Activated CD8-positive, alpha-beta memory T cell treated with anti-CD3 and anti-CD28 coated beads, Interleukin-2, amount 50 U/mL, for 48 hours (primary cell): ENCODE measurements at places on chromosomes 13 and 19.
A peak's percentile ranks its signal among the peaks of the same experiment; 100 is the strongest.

DNA sequence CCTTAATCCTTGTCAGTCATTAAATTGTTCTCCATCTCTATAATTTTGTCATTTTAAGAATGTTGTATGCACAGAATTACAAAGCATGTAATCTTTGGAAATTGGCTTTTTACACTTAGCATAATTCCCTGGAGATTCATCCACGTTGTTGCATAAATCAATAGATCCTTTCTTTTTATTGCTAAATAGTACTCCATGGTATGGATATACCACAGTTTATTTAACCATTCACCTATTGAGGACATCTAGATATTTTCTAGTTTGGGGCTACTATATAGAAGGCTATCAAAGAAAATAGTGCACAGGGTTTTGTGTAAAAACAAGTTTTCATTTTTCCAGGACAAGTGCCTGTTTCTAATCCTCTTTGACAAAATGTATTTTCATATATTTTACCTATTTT lies 523.6 kb upstream of the KLF12 start:
- no peak for DNase-seq

DNA sequence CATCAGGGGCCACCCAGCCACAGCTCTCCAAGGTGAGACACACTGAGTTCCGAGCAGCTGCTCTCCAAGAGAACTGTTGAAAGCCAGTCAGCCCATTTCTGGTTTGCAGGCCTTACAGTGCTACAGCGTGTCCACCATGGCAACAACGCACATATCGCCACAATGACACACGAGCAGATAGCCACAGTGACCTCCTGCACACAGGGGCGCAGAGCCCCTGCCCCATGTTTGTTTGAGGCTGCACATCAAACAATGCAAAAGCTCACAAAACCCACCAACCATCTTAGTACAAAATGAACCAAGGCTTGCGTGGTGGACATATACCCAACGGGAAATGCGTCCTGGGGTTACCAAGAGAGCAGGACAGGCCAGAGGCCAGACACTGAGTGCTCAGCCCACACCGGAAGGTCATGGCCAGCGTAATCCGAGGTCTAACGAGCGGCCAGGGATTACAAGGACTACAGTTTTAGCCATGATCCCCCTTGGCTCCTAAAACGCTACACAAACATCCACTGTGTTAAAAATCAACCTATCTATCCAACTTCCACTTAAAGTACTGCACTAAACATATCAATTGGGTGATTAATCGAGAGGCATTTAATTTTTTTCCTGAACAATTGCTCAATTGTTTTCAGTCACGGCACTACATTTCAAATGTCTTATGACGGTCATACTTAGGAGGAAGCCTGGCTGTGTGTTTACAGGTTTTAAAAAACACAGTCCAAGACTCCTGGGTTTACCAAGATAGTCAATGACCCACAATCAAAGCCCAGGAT lies 56.0 kb downstream of the STK24 start:
- peak; percentile 42 for DNase-seq

GRCh38 chr19:18645035-18645511 lies 8.2 kb downstream of the KLHL26 start:
- DNase-seq: no peak

- DNase-seq: no peak
Observed at GRCh38 chr13:51331354-51331861, 8.1 kb upstream of the SERPINE3 start.

DNA sequence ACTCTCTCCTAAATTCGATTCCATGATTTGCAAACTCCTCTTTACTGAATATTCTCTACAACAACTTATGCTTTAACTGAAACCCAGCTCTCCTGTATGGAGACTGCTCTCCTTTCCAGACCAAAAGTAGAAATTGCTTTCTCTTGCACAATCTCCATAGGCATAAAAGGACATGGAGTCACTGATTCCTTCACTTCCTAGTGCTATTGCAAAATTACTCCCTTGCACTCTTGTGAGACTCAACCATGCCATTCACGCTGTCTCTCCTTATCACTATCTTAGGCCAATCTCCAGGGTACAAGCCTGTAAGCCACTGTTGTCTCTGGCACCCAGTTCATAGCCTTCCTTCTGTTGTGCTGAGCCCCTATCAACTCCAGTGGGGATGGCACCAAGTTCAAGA lies 30.6 kb downstream of the SERPINE3 start:
- DNase-seq: no peak

DNA sequence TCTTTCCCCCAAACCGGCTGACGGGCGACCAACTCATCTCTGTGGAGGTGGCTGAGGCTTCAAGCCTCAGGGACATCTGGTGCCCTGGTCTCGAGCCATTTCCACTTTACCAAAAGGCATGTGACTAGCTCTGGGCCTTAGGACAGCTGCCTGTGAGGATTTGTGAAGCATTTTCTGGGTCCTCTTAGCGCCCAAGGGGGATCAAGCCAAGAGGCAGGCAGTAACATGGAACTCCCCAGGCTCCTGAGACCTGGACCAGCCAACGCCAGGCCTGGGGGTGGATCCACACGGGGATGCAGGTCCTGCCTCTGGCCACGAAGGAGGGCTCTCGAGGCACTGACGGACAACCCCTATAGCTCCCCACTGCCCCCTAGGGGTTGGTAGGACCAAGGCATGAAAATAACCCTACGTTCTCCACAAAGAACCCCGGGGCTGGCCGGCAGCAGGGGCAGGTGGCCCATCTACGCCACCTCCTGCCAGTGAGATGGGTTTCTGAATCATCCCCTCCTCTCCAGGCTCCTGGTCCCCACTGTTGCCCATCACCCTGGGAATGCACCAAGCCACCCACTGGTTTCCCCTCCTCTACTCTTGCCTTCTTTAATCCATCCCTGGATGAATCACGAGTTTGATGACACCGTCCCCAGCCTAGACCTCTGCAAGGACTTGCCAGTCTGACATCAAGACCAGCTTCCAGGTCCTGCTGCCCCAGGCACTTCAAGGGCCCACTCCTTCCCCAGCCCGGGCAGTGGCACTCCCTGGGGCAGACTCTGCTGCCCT lies 7.0 kb upstream of the MYDGF start:
- DNase-seq: peak; percentile 66

GRCh38 chr19:46840498-46840942 lies 10.1 kb downstream of the AP2S1 start:
- DNase-seq: peak; percentile 61

DNA sequence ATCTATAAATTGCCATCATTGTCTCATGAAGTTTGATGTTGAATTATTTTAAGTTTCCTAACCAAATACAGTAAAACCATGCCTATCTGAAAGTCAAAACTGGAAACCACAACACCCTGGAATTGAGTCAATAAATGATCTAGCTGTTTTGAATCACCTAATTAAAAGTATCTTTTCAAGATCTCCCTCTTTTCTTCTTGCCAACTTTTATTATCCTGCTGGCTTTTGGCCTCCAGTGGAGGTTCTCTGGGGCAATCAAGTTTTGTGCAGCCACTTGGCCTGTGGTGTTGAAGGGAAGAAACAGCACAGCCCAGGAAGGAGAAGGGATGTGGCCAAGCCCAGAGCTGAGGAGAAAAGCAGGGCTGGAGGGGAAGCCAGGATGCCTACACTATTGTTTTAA lies 255.4 kb downstream of the COG6 start:
- DNase-seq: no peak

DNA sequence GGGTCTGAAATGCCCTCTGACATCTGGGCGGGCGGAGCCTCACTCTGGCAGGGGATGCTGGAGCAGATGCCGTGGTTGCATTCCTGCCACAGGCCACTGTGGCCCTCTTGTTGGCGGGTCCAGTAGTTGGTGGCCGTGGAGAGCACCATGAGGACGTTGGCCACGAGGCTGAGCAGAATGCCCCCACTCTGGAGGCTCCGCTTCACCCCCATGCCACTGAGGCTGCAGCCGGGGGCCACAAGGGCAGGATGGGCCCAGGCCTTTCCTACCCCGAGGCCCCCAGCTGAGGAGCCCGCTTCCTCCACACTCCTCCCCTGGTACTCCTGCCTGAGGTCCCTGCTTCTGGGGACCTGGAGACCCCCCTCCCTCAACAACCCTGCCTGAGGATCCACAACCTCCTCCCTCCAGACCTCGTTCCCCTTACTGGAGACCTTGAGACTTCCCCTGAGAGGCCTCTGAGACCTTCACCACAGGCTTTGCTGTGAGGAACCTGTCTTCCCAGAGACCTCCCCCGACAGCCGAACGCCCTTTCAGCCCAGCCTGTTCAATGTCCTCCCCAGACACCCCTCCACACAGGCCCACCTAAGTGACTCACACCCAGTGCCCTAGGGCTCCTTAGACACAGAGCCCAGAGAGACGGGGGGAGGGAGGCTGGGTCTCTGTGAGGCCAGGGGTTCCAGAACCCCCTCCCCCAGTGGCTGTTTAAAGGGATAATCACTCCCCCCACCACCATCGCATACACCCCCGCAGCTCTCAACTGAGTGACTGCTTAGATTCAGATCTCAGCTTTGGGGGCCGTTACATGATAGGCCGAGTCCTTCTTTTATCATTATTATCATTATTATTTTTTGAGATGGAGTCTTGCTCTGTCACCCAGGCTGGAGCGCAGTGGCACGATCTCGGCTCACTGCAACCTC lies at the start of gene CLDND2:
TSS of gene CLDND2 (minus strand) at position 638 of the 917 bp plus-strand sequence. CDS start at position 212, 426 bp downstream.
- DNase-seq: peak; percentile 79

GRCh38 chr13:90531744-90532143 lies 815.7 kb upstream of the MIR17HG start:
- DNase-seq: no peak

DNA sequence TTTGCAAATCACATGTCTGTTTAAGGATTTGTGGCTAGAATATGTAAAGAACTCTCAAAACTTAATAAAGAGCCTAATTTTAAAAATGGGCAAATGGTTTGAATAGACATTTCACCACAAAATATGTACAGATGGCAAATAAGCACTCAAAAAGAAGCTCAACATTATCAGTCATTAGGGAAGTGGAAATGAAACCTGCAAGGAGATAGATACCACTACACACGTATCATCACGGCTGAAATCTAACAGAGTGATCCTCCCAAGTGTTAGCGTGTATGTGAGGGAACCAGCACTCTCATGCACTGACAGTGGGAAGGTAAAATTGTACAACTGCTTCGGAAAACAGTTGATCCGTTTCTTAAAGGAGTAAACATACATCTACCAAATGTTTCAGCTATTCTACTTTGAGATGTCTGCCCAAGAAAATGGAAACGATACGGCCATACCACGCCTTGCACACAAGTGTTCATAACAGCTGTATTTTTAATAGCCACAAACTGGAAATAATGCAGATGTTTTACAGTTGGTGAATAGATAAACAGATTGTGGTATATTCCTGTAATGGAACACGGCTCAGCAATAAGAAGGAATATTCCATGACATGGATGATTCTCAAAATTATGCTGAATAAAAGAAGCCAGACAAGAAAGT lies 14.5 kb downstream of the ARHGEF7 start:
- no peak for DNase-seq

GRCh38 chr13:99419591-99420243 lies 81.6 kb upstream of the TM9SF2 start:
- peak; percentile 53 for DNase-seq

GRCh38 chr13:34816908-34817665 lies 125.0 kb upstream of the NBEA start:
- no peak for DNase-seq

DNA sequence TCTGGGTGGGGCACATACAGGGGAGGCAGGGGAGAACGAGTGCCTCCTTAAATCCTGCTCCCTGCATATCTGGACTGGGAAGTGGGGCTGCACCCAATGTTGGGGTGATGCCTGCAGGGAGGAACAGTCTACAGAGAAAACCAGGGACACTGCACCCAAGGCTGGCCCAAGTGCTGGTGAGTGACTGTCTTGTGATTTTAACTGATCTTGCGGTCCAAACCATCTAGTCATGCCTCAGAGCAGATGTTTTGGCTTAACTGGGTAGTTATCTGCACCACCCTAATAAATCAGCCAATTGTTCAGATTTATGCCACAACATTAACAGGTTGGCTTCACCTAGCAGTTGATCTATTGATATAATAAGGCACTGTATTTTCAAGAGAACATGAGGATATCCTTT lies 219.2 kb upstream of the IRS2 start:
- DNase-seq: no peak

DNA sequence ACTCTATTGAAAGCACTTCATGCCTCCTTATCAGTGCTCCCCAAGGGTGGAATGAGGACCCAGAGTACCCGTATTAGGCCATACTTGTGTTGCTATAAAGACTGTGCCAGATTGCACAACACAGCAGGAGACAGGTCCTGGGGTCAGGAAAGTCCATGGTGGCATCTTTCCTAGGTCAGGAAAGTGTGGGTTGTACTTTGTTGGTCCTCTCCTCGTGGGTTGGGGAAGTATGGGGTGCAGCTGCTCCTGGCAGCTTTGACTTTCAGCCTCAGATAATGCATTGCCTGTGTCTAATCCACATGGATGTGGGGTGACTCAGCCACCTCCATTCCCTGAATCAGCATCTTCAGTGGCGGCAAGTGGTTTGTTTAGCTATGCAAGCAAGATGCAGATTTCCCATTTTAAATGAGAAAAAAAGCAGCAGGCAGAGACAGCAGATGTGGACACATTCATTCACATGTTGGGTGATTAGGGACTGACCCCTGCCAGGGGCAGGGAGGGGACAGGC lies 8.4 kb upstream of the CYP2B6 start:
- no peak for DNase-seq

GRCh38 chr13:36530050-36530789 lies 97.9 kb downstream of the CCNA1 start:
- DNase-seq: no peak

DNA sequence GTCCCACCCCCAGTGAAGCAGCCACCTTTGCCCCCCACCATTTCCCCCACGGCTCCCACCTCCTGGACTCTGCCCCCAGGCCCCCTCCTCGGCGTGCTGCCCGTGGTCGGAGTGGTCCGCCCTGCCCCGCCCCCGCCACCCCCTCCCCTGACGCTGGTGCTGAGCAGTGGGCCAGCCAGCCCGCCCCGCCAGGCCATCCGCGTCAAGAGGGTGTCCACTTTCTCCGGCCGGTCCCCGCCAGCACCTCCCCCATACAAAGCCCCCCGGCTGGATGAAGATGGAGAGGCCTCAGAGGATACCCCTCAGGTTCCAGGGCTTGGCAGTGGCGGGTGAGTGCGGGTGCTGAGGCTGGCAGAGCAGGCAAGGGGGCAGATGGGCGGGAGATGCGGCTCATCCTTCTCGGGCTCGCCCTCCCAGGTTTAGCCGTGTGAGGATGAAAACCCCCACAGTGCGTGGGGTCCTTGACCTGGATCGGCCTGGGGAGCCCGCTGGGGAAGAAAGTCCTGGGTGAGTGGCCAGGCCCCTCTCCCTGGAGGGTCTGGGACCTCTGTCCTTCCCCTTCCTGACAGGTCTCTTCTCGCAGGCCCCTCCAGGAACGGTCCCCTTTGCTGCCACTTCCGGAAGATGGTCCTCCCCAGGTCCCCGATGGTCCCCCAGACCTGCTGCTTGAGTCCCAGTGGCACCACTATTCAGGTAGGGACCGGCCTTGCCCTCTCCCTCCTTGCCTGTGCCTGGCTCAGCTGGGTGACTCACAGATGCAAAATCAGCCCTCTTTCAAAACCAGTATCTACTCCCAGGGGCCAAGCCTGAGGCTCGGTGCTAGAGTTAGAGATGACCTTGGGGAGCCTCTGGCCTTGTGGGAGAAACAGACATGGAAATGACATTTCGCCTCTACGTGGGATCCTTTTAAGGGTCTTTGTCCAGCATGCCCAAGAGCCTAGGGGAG lies 8.8 kb downstream of the IGFLR1 start:
- no peak for DNase-seq
